Mucosa of descending colon (tissue), 3 donors: ENCODE measurements at places on chromosomes 13 and 19. TPM values are rescaled to one million over a fixed set of nuclear protein-coding genes. Genes with fewer than 3 reads are reported as not detected.

DNA sequence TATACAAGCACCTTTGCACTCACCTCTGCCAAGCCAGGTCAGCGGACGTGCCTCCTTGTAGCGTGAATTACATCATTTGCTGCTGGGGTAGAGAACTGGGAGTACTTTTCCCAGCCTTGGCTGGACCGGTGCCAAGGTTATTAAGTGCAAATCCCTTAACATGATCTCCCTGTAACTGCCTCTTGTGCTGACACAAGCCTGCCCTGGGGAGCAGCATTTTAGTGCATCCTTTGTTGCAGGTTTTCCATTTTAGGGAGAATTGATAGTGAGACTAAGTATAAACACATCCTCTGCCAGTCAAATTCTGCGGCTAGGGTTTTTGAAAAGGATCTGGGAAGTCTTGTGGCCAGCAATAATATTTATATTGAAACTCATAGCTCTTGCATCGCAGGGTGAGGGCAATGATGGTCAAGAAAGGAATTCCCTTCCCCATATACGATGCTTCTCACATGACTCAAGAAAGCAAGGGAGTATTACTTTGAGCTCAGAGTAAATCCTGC is 32.7 kb upstream of the DCLK1 start:
- peak; percentile 9 for DNase-seq

- DNase-seq: no peak
Observed at GRCh38 chr13:24450530-24450929, 62.0 kb downstream of the PARP4 start.

GRCh38 chr19:4173479-4174212 is 8.7 kb downstream of the SIRT6 start:
- DNase-seq: no peak

LILRB4 gene
- total RNA-seq: 3.0 TPM
